WTC11 (cell line): ENCODE measurements at places on chromosomes 1 and 21.

DNA sequence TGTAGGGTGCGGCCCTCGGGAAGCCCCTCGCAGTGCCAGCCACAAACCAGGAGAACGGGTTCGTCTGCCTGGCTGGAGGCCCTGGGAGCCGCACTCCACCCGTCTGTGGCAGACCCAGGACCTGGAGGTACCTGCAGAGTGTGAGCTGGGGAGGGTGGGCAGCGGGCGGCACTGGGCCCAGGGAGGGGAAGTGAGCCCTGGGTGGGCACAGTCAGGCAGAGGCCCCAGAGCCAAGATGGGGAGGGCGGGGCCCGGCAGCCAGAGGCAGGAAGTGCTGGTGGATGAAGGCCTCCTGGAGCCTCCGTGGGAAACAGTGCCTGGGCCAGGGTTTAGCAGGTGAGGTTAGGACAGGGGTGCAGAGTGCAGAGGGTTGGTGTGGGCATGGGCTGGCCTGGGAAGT lies 4.0 kb upstream of the PEX10 start:
- no peak for DNase-seq

GRCh38 chr1:192951691-192952460 lies 107.3 kb downstream of the UCHL5 start:
- no peak for DNase-seq

GRCh38 chr1:22018583-22019559 lies 17.4 kb downstream of the CELA3A start:
- DNase-seq: no peak

GRCh38 chr1:33030575-33030974 lies 6.1 kb downstream of the AK2 start:
- DNase-seq: no peak

- no peak for DNase-seq
Measured at GRCh38 chr1:159889821-159890252, 10.1 kb downstream of the CFAP45 start.

GRCh38 chr1:8871965-8872399 lies 6.5 kb downstream of the ENO1 start:
- no peak for DNase-seq

GRCh38 chr1:150186789-150187559 lies 37.3 kb downstream of the PLEKHO1 start:
- no peak for DNase-seq

- DNase-seq: no peak
Measured at GRCh38 chr1:24967555-24967954, 37.5 kb upstream of the RUNX3 start.

DNA sequence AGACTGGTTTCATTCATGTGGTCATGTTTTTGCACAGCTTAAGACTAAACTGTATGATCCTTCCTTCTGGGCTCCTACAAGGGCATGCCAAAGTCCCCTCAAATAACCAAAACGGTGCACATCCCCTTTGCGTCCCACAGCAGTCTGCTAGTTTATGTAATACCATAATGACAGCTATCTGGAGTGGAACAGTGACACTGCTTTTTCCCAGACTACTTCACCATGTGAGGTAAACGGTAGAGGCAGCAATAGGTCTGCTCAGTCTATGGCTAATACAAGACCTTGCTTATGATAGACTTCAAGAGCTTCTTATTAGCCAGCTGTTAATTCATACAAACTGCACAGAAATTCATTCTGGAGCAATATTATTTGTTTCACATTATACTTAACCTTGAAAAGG lies 395.5 kb downstream of the SMYD3 start:
- no peak for DNase-seq

- no peak for DNase-seq
Measured at GRCh38 chr1:212244441-212244840, 40.8 kb upstream of the PPP2R5A start.

DNA sequence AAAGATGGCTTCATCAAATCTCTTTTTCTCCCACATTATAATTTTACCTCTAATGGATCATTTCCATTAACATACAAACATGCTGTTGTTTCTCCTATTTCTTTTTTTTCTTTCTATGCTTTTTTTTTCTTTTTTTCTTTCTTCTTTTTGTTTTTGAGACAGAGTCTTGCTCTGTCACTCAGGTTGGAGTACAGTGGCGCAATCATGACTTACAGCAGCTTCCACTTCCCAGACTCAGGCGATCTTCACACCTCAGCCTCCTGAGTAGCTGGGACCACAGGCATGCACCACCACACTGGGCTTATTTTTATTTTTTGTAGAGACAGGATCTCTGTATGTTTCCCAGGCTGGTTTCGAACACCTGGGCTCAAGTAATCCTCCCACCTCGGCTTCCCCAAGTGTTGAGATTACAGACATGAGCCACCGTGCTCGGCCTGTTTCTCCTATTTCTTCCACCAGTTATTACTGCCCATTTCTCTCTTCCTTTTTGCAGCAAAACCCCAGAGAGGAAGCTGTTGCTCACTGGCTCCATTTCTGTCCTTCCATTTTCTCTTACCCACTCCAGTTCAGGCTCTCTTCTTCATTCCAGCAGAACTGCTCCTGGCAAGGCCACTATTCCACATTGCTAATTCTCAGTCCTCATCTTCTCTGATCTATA lies 32.1 kb upstream of the OPRD1 start:
- DNase-seq: no peak

DNA sequence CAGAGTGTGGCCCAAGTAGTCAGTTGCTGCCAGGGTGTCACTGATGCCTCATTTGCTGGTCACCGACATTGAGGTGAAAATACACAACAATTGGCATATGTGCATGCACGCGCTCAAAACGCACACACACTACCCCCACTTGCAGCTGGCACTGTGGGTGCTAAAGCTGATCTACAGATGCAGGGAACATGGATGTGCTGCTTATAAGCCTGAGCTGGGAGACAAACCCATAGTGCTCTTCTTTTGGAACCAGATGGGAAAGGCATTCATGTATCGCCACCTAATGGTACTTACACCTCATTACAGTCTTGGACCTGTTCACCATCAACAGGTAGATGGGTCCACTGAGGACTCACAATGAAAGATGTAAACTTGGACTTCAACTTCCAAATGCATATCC lies 70.3 kb upstream of the CAMK1G start:
- no peak for DNase-seq

GRCh38 chr1:237183963-237184540 lies 142.1 kb downstream of the RYR2 start:
- DNase-seq: peak; percentile 46

- no peak for DNase-seq
Measured at GRCh38 chr1:92922356-92923035, 38.8 kb downstream of the DIPK1A start.

- DNase-seq: no peak
Measured at GRCh38 chr1:145878724-145879123, 6.9 kb downstream of the ANKRD35 start.

- no peak for DNase-seq
Measured at GRCh38 chr1:8204826-8205225, 113.1 kb upstream of the SLC45A1 start.

- no peak for DNase-seq
Measured at GRCh38 chr1:164363980-164364379, 195.0 kb upstream of the PBX1 start.

GRCh38 chr1:22665752-22666151 lies 12.7 kb downstream of the C1QB start:
- DNase-seq: peak; percentile 72

GRCh38 chr1:115192200-115192767 lies 103.0 kb upstream of the TSPAN2 start:
- DNase-seq: no peak

DNA sequence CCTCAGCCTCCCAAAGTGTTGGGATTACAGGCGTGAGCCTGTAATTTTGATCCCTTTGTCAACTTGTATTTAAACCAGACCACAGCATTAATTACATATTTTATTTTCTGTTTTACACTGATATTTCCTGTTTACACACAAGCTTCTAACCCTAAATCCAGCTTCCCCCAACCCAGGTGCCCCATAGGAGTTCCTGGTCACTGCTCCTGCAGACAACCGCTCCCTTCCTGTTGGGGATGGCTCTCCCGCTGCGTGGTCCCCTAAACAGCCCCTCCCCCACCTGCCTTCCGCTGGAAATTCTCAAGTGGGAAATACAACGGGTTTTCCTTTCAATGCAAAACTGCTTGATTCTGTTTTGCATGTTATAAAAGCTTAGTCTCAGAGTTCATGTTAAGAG lies 3.7 kb downstream of the CSTB start:
- peak; percentile 50 for DNase-seq

DNA sequence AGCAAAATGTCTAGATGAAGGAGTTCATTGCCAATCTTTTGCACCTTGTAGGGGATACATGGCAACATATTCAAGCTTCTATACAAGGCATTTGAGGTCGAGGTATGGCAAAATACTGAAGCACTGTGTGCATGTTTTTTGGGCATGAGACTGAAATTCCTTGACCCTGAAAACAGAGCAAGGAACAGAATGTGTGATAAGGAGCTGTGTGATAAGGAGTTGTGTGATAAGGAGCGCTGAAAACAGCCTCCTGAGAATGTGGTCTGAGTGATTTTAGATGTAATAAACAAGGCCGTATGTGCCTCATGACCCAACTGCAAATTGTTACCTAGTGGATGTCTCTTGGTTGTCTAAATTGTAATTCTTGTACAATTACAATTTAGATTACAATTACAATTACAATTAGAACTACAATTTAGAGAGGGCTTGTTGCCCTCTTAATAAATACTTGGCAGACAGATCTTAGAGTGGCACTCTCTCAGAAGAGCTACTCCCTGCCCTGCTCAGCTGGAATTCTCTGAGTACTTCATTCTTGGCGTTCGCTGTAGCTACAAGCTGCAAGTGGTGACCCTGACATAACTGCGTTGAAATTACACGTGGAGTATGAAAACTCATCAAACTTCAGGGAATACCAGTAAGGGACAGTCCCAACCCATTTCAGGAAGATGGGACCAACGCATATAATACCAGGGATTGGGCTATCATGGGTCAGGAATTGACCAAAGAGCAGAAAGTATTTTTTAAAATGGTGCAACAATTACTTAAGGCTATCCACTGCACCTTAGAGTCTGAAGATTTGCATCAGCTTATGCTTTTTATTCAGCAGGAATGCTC lies 20.0 kb upstream of the ITLN1 start:
- no peak for DNase-seq
